ENCODE measurements at places on chromosomes 16 and 17. TPM values are rescaled to one million over a fixed set of nuclear protein-coding genes. Genes with fewer than 3 reads are reported as not detected.

DNA sequence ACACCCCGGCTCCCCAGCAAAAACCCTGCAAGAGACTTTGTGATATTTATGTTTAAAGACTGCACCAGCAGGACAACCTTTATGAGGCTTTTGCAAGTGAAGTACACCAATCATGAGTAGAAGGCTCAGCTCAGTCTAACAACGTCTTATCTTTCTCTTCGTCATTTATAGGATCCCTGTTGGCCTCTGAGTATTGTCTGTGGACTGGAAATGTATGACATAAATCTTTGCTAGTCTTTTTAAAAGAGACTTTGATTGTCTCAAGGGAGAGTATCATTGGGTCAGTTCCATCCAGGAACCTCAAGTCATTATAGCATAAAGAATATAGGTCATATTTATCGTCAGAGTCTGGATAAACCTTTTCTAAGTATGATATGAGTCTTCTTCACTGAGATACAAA, 505.0 kb upstream of the SOX9 start:
- no peak for DNase-seq

GRCh38 chr16:9578459-9578858, 487.0 kb downstream of the HAPSTR1 start:
- no peak for DNase-seq

GRCh38 chr17:1390432-1391367, 9.3 kb downstream of the YWHAE start:
- no peak for DNase-seq

GRCh38 chr17:51124640-51125503, 4.2 kb upstream of the SPAG9 start:
- DNase-seq: no peak

- DNase-seq: no peak
These were observed 95.5 kb downstream of the CCT6B start for GRCh38 chr17:34865716-34866115.

- DNase-seq: no peak
These were observed 8.5 kb downstream of the PLK1 start for GRCh38 chr16:23687034-23687808.

DNA sequence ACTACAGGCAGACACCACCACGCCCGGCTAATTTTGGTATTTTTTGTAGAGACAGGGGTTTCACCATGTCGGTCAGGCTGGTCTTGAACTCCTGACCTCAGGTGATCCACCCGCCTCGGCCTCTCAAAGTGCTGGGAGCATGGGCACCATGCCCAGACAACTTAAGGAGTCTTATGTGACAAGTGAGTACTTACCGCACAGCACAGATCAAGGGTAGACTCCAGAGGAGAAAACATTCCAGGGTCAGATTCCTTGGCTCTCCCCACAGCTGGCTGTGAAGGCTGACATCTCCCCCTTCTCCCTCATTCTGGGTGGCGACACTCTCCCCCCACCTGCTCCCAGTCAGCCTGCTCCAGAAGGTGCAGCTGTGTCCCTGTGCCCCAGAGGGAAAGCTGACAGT, 10.6 kb downstream of the ZSCAN10 start:
- no peak for DNase-seq

- no peak for DNase-seq
These were observed 7.2 kb upstream of the NDRG4 start for GRCh38 chr16:58492735-58493134.

DNA sequence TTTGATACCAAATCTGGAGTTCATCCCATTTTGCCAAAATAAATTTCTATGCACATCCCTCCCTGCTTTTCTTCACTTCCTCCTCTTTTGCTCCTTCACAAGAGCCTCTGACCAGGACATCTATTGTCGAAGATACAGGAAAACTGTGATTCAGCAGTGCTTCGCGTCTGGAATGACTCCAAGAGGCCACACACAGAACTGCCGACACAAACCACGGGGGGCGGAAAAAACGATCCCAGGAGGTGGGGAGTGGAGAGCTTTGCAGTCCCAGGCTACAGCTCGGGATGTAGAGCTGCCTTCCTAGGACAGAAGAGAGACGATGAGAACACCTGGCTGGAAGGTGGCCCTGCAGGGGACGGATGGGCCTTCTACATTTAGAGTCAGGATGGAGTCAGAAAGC, 102.8 kb downstream of the XYLT1 start:
- DNase-seq: no peak

GRCh38 chr16:1341495-1342420, 8.3 kb downstream of the BAIAP3 start:
- DNase-seq: no peak

DNA sequence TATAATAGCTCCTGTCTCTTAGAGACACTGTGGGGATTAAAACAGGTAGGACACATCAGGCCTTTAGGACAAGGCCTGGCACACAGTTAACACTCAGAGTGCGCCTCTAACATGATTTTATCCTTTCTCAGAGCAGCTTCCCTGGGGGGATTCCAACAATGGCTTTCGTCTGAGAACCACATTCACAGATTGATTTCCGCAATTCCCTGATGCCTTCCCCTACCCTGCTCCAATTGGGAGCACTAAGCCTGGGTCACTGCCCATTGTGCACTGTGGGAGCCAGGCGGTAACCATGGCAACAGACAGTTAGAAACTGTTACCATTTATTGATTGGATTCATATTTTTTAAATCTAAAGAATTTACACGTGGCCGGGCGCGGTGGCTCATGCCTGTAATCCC, 5.9 kb upstream of the ALKBH5 start:
- no peak for DNase-seq

- no peak for DNase-seq
These were observed 13.6 kb upstream of the DNASE1 start for GRCh38 chr16:3640632-3641501.

DNA sequence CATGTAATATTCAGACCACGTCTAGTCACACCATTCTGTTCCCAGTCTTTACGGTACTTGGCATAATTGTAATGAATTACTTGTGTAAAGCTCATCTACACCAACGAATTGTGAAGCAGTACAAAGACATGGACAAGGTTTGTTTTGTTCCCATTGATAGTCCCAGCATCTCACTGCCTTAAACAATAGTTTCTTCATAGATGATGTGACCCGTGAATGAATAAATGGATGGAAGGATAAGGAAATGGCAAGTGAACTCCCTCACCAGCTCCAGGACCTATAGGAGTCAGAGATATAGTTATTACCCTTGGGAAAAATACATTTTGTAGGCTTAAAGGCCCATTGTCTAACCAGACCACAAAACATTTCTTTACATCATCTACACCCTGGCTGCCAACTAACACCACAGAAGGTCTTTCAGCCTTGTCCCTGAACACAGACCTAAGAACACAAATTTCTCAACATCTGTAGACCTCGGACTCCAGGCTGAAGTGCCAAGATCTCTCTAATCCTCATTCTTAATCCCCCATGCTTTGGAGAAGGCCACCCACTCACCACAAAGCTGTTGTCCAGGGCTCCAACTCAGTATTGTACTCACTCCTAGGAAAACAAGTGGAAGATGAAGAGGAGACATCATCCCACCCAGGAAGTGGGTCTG, 38.2 kb downstream of the MAF start:
- no peak for DNase-seq

- DNase-seq: peak; percentile 68
These were observed 48.4 kb upstream of the KDM8 start for GRCh38 chr16:27154705-27155521.

DNA sequence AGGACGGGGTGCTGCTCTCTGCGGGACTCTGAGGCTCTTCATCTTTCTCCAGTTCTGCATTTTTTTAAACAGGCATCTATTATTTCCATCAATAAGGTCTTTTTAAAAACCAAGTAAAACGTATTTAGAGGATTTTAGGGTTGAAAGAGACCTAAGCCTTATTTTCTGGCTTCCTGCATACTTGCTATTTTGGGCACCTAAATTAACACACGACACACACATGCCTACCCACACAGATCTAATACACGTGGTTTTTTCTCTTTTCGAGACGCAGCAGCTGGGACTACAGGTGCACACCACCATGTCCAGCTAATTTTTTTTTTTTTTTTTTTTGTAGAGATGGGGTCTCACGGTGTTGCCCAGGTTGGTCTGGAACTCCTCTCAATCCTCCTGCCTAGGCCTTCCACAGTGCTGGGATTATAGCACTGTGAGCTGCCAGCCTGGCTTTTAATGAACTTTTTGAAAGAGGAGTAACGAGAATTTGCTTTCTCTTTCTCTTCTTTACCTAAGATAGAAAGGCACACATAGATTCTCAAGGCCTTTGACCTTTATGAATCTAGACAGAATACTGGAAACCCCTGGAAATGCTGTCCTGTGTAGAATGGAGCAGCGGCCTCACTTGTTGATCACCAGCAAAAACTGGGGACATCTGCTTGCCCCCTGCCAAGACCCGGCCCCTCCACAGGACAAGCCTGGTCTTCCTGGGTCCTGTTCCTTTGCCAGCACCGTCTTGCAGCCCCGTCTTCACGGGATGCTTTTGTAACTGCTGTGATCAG, 13.8 kb downstream of the DNAAF8 start:
- no peak for DNase-seq

DNA sequence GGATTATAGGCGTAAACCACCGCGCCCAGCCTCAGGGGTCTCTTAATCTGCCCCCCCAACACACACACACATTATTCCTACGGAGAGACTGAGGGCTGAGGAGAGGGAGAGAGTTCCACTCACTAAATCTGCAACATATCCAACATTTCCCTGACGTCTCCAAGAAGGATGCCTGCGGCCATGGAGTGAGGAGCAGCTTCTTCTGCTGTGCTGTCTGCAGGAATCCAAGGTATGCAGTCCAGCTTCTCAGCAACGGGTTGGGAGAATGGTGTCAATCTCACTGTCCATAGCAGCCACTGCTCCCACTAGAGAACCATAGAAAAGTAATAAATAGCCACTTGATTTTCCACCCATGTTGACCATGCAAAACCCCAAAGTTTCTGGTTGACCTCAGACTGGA, 5.1 kb upstream of the PLXDC1 start:
- no peak for DNase-seq

GRCh38 chr17:58224315-58224714, 5.3 kb upstream of the MKS1 start:
- DNase-seq: no peak

DNA sequence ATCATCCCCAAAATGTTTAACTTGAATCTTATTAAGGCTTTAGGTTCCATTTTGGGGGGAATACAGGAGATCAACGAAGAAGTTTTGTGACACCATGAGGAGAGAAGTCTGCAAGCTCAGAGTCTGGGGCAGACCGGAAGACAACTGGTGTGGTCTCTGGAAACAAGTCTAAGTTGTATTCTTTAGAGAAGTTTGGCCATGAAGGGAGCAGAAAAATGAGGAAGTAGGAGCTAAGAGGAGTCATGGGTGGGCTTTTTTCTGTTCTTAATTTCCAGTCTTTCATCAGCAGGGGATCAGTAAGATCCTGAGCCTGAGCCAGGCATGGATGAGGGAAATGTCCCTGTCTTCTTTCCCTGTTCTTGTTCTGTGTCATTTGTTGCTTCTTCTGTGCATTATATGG, 35.8 kb upstream of the NF1 start:
- DNase-seq: no peak

DNA sequence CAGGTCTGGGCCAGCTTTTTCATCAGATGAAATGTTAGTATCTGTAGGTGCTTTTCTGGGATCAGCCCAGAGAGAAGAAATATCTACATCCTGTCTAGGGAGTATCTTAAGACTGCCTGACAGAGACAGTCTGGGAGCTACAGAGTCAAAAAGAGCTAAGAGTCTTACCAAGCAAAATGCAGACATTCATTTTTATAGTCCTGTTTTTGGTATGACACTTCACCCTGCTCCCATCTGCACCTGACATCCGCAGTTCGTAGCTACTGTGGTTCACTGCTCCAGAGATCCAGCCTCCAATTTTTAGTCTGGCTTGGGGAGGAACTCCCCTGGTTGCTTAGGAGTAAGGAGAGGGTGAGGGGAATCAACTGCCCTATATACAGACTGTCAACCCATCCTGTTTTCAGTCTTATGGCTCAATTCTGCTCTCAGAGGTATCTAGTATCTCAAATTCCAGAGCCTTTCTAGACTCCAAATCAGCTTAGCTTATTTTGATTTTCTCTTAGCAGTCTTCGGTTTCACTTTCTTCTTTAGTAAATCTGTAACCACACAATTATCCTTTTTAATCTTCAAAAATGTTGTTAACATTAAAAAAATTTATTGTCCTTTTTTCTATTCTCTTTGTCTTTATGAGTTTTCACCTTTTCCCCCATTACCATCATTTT, 97.8 kb downstream of the TMEM100 start:
- no peak for DNase-seq

GRCh38 chr16:61014869-61015268, 1021.4 kb downstream of the CDH8 start:
- no peak for DNase-seq

GRCh38 chr16:30528799-30529457, 2.6 kb upstream of the ZNF768 start:
- DNase-seq: no peak

DNA sequence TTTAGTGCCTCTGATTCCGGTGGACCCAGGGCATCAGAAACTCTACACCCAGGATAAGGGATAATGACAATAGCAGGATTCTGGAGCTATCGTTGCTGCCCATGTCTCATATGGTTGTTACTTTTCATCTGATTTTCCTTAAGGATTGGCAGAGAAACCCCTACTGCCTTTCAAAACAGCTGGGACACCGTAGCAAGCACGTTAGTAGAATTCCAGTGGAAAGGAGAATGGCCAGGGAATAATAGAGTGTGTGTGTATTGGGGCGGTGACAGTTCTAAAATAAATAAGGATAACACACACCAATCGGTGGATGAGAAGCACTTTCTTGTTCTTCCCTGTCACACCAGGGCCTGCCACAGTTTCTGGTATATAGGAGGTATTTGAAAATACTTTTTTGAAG, 251.8 kb downstream of the HAPSTR1 start:
- DNase-seq: no peak

The PRPSAP2 gene
- 11.3 TPM for polyA plus RNA-seq

The HS3ST3A1 gene
- polyA plus RNA-seq: 2.9 TPM

The EMP2 gene
- 138 TPM for polyA plus RNA-seq

The KIFC3 gene
- polyA plus RNA-seq: 32.7 TPM

The KRTAP4-5 gene
- not detected for polyA plus RNA-seq

The GALNS gene
- polyA plus RNA-seq: 13.0 TPM

The SLFN11 gene
- polyA plus RNA-seq: 1.6 TPM

The CAMKK1 gene
- polyA plus RNA-seq: 0.48 TPM

The NMRAL1 gene
- 34.8 TPM for polyA plus RNA-seq

The EME1 gene
- 0.26 TPM for polyA plus RNA-seq

The SLC13A5 gene
- 159 TPM for polyA plus RNA-seq

The TOX3 gene
- polyA plus RNA-seq: 2.7 TPM

The JPH3 gene
- 0.06 TPM for polyA plus RNA-seq

The MYH8 gene
- polyA plus RNA-seq: not detected
